Caco-2 (cell line): ENCODE measurements at places on chromosomes 5 and 9.

- DNase-seq, result no peak
Measured at GRCh38 chr9:124004593-124004992, 7.0 kb upstream of the LHX2 start.

GRCh38 chr9:86752733-86753132 lies 194.6 kb downstream of the GAS1 start:
- no peak for DNase-seq

- DNase-seq, result no peak
Measured at GRCh38 chr9:93900971-93901861, 53.9 kb downstream of the BARX1 start.

DNA sequence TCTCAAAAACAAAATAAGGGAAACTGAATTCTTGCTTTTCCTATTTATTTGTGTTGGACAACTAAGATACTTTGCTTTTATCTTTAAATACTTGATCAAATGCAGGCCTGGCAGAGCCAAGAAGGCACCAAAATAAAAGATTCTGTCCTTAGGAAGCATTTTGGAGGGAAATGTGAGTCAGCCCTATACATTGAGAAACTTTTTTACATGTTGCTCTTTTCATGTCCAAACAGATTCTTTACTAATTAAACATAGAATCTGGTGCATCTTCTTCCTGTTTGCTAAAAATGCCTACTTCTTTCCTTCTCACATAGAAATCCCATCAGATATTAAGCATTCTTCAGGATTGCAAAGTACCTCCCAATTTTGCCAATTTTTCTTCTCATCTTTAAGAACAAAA lies 1160.4 kb downstream of the EFNA5 start:
- DNase-seq, result no peak

GRCh38 chr5:169291877-169292276 lies 9.1 kb downstream of the SLIT3 start:
- DNase-seq, result no peak

GRCh38 chr5:73623901-73624404 lies 2.0 kb upstream of the ARHGEF28 start:
- no peak for DNase-seq

DNA sequence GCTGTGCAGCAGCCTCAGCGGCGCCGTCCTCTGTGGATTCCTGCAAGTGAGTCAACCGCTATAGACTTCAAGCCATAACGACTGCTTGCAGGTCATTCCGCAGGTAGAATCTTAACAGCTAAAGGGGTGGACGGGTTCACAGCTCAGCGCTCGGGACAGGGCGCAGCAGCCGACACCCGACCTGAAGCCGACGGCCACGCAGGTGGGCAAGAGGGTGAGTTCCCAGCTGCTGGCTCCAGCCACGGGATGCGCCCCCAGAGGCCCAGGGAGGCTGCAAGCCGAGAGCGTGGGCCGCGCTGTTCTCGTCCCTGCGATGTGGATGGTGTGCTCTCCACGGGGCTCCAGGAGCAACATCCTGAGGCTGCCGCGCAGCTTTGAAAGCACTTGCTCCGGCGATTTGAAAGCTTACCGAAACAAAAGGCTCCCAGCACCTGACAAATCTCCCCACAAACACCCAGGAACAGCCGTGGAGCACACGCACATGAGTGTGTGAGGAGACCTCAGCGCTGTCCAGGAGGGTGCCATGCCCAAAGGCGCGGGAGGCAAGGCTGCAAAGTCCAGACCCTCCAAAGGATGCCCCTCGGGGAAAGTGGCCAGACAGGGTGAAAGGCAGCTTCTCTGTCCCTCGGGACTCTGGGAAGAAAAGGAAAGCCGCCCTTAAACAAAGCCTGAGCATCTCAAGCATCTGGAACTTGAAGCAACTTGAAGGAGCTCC lies 48.7 kb downstream of the EXD3 start:
- peak; percentile 23 for DNase-seq

- DNase-seq, result no peak
Measured at GRCh38 chr9:120138955-120139354, 441.0 kb downstream of the CDK5RAP2 start.

DNA sequence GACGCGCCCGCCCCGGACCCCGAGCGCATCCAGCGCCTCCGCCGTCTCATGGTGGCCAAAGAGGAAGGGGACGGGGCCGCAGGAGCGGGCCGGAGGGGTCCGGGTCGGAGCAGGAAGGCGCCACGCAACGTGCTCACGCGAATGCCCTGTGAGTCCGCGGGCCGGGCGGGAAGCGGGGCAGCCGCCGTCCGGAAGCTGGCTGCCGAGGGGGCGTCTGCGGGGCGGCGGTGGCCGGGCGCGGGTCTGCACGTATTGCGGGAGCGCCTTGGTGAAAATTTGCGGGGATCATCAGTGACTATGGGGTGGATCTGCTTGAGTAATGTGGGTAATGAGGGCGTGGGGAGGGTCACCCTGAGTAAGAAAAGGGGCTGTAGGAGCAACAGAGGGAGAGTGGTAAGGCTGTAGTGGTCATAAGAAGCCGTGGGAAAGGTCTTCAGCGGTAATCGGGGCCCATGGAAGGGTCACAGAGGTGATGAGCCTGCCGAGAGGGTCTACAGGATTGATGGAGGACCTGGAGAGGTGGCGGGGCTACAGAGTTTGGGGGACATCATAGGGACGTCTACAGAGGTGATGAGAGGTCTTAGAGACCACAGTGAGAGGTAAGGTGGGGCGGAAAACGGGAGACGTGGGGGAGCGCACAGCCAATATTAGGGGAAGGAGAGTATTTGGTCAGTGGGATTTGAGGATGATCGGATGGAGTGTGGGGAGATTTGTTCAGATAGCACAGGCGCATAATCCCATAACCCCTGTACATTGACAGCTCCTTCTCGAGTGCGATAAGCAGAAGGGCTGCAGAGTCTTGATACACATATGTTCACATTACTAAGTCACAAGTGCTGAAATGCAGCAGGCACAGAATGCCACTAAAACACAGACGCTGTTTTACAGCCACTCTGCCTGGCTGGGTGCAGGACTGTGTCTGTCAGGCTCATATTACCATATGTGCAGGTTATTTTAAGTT lies 819 bp downstream of the LSM11 start:
- no peak for DNase-seq

DNA sequence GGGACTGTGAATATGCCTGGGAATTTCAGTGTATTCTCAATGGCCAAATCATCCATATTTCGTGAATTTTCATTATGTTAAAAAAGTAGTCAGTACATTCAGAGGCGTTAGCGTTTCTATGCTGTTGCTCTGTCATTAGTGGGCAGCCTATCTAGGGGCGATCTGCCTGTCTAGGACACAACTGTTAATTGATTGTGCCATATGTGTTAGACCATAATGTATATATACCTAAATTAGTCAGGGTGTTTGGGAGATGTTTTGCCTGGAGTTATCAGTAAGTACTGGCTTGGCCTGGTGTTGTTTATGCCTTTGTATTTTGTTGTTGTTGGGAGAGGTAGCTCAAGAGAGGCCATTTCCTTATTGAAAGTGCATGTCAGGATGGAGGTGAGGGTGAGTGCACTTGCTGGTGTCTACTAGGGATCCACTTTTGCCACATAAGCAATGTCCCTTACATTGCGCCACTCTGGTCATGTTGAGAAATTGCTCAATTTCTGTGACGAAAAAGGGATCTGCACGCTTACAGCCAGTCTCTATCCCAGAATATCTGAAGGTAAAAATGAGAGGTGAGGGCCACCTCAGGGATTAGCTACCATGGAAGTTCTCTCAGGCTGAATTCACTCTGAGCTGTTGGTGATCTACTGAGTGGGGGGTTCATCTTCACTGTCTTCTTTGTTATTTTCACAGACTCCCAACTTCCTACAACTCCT lies 123.3 kb downstream of the ST8SIA4 start:
- DNase-seq, result no peak

DNA sequence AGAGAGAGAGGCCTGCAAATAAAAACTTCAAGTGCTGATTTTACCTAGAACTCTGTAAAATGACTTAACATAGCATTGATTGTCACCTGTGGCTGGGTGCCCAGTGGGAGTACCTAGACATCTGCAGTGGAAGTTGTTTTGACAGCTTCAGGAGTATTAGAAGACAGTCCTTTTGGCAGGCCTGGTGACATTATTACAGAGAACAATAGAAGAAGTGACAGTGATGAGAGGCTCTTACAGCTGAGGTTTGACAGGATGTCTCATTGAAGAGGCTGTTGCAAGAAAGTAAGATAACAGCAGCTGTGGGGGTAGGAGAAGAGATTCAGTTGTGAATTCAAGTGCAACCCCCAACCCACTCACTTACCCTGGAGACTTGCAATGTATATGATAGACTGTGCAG lies 27.9 kb upstream of the MUSK start:
- no peak for DNase-seq

DNA sequence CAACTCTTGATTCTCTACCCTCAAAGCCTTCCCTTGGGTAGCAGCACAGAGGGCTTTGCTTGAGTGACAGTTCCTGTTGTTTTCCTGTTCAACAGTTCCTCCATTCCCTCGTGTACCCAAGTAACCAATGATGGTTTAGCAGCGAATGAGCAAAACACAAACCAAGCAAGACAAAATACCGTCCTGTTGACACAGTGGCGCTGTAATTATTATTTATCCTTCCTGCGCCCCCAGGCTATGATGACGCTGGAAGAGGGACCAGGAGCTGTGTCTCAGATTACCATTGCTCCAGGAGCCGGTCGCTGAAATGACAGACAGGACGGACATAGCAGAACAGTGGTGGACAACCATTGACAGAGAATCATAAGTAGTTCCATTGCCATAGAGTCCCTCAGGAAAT lies 154.8 kb downstream of the GADD45G start:
- DNase-seq, result no peak

DNA sequence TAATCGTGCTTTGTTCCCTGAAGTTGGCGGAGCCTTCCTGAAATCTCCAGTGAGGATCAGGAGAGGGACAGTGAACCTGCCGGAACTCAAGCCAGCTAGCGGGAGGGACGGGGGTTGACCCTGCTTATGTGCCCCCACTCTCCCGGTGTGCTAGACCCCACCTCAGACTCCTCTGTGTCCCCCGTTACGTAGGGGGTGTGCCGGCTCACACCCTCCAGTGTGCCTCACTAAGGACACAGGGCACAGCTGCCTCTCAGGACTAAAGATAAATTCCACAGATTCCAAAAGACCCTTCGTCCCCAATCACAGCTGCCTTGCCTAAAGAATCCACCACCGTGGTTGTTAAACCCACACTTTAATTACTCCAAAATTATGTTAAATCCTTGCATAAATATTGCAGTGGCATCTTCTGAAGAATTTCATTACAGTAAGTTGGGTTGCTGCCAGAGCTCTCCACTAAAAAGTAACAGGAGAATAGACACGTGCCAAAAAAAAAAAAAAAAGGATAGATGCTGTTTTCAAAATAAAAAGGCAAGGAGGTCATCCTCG lies 73.7 kb downstream of the GTF3C4 start:
- DNase-seq, result no peak

DNA sequence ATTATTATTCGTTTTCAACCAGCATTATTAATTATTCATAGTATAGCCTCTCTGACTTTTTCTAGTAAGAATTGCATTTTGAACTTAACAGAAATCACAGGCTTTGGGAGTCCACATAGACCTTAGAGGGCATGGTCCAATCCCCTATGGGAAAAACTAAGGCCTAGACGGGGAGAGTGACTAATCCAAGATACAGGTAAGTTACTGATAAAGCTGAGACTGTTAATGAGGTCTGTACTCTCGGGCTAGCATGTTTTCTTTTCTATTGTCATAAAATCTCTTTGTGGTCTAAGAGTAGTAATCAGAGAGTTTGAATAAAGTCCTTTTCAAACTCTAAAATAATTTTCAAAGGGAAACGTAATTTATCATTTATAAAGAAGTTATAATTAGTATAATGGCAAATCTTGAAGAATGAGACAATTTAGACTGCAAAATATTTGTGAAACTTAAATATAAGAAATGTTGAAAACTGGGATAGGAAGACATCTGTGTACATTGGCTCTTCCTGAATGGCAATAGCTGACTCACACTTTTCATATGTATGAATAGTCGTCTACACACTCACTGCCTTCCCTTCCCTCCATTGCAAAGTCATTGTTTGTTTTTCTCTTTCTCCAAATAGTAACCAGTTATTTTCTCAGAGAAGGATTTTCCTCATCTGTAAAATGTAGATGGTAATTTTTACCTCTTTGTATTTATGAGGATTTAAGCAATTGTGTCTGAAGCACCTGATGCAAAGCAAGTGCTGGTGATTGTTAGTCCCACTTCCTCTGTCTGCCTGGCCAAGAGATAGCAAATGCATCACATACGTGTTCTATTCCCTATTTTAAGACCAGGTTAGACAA lies 207.9 kb upstream of the CD180 start:
- no peak for DNase-seq

GRCh38 chr5:94505327-94506068 lies 112.9 kb downstream of the KIAA0825 start:
- no peak for DNase-seq

DNA sequence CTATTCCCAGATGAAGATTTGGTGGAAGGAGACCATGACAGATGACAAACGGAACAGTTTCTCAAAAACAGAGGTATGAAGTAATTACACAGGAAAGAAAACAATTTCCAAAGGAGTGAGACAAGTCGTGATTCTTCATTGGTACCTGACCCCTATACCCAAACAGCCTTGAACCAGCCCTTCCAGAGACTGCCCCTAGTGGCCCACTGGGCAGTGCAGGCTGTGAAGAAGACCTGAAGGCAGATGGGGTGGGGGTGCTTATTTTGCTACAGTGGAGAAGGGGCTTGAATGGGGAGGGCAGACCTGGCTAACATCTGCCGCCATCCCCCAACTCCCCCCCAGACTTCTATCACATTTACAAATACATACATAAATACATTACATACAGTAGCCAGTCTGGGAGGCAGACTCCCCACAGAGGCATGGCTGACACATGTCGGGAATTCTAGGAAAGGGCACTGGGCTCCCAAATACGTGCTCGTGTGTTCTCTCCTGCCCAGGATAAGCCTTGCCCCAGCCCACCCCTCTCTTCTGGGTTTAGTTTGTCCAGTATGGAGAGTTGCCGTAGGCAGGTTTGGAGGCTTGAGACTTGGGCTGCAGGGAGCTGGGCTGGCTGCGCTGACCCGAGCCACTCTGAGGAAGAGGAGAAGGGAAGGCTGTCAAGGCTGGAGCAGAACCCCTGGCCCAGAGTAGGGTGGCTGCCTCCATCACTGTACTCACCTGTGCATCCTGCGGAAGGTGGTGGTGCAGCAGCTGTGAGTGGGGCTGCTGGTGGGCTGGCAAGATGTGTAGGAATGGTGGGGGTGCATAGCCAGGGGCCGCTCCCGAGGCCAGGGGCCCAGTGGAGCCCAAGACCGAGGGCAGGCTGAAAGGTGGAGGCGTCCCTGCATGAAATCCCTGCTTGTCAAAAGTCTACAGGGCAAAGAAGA lies 105.3 kb downstream of the UBE2R2 start:
- DNase-seq, result peak; percentile 63

GRCh38 chr5:31702712-31703111 lies 63.8 kb downstream of the PDZD2 start:
- no peak for DNase-seq

- no peak for DNase-seq
Measured at GRCh38 chr5:160324886-160325285, 12.5 kb upstream of the CCNJL start.
